ENCODE measurements at places on chromosomes 1 and 21.

DNA sequence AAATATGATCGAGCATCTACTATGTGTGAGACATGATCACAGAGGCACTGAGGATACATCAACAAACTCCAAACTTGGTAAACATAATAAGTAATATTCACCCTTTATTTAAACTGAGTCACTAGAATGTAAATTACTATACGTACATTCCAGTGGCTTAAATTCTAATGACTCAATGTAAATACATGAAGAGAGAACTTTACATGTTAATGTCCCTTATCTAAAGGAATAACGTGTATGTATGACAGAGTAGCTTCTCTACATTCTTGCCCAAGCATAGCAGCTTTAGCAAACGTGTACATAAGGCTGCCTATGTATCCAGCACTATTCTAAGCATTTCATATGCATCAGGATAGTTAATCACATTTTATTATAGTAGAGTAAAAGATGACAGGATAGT is 111.8 kb upstream of the CYYR1 start:
- no peak for DNase-seq

- DNase-seq = peak; percentile 16
Measured at GRCh38 chr21:35578831-35579471, 481.4 kb downstream of the SETD4 start.

- no peak for DNase-seq
Measured at GRCh38 chr1:37932759-37933158, 14.1 kb downstream of the INPP5B start.

DNA sequence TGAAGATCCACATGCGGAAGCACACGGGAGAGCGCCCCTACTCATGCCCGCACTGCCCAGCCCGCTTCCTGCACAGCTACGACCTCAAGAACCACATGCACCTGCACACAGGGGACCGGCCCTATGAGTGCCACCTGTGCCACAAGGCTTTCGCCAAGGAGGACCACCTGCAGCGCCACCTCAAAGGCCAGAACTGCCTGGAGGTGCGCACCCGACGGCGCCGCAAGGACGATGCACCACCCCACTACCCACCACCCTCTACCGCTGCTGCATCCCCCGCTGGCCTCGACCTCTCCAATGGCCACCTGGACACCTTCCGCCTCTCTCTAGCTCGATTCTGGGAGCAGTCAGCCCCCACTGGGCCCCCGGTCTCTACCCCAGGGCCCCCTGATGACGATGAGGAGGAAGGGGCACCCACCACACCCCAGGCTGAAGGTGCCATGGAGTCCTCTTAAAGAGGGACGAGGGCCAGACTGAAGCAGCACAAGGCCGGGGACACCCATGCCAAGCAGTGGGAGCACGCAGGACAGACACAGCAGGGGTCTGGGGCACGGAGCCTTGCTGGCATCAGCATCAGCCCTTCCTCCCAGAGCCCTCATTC is 13.7 kb downstream of the ZBTB7B start:
- no peak for DNase-seq

DNA sequence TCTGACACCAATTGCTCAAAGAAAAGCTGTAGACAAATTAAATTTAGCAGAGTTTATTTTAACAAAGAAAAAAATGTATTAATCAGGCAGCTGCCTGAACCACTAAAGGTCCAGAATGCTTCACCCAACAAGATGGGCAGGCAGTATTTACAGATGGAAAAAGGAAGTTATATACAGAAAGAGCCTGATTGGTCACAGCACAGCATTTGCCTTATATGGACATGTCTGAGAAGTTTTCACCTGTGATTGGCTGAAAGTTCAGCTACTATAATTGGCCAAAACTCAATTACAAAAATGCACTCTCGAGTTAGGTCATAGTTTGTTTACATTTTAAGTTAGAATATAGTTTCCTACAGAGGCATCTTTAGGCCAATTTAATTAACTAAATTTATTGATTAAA is 15.1 kb upstream of the FMO1 start:
- DNase-seq = no peak

DNA sequence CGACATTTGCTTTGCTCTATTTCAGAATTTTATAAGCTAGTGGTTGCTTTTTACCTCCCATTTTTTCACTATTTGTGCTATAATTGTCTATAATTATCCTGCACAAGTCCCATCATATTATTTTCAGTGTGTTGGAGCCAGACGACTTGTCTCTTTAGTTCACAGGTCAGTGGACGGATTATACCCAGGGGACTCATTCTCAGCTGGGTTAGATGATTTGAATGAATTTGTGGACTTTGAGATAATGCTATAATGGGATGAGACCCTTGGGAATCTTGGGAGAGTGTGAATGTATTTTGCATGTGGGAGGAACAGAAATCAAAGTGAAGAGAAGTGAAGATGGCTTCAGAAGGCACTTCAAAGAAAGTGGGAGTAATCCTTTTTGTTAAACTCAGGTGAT is 31.5 kb upstream of the KCNK1 start:
- DNase-seq = no peak

- DNase-seq = no peak
Measured at GRCh38 chr1:234618737-234619049, 8.7 kb upstream of the IRF2BP2 start.

- DNase-seq = no peak
Measured at GRCh38 chr1:205792481-205792881, 17.2 kb upstream of the RAB29 start.
